MCF 10A (cell line): ENCODE measurements at places on chromosomes 1 and 21.

DNA sequence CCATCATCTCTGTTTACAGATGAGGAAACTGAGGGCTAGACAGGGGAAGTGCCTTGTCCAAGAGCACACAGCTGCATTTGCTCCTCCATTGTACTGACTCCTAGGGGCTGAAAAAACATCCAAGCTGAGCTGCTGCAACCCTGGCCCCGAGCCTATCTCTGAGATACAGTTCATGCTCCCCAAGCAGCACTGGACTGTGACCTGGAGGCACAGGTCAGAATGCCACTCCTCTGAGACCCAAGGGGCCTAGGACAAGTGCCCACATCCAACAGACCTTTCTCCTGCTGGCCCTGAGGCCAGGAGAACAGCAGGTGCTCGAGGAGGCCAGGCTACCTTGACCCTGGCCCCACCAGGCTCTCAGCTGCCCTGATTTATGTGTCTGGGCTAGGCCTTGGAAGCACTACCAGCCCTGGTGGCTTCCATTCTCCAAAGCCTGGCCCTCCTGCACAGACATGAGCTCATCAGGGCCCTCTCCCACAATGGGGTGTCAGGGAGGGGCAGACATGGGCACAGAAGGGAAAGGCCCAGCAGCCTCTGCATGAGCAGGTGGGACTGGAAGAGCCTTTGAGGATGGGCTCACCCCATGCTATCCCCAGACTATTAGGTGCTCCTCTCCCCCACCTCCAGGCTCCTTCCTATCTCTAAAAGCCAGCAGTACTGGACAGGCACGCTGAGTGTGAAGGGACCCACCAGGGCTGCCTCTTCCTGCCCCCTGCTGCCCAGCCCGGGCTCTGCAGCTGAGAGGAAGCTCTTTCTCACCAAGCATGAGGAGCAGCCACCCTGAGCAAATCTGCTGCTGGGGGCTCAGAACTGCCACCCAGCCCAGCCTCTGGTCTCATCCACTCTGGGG lies 18.8 kb downstream of the ADGRB2 start:
- DNase-seq, result peak; percentile 66

DNA sequence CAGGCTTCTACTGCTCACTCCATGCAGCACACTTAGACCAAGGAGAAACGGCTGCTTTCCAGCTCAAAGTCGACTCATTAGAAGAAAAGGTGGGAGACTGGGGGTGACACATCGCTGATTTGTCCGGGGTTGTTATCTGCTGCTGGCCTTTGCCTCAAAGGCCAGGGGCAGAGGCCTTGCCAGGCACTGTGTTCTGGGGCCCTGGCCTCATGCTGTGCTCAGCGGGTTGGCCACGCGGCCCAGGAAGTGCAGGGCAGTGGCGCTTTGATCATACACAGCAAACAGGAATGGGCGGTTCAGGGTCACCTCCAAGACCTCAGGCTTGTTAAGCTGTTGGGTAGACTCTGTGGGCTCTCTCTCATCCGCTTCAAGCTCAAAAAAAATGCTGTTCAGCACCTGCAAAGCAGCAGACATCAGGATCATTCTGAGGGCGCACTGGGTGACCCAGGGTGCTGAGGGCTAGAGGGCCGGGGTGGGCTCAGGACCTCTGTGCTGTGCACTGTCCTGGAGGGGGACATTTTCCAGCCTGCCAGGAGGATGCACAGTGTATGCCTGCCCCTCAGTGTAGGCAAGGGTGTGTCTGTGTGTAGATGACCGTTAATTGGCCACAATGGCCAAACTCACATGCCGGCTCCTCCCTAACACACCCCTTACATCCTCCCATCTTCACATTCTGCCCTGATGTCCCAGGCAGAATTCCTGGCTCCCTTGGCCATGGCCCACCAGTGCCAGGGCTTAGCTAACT lies 10.8 kb downstream of the AGT start:
- no peak for DNase-seq

DNA sequence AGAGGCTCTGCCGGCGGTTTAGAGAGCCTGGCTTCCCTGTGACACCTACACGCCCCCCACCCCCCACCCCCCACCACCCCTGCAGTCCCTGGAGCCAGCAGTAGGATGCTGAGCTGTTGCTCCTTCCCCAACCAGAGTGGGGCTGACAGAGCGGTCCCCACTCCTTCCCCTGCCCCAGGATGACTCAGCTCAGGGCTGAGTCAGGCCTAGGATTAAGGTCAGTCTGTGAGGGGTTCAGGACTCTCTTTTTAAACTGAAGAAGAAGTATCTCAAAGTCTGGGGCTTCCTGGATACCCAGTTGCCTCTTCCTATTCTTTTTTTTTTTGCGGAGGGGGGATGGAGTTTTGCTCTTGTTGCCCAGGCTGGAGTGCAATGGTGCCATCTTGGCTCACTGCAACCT lies 19.1 kb downstream of the DMBX1 start:
- DNase-seq, result peak; percentile 54

DNA sequence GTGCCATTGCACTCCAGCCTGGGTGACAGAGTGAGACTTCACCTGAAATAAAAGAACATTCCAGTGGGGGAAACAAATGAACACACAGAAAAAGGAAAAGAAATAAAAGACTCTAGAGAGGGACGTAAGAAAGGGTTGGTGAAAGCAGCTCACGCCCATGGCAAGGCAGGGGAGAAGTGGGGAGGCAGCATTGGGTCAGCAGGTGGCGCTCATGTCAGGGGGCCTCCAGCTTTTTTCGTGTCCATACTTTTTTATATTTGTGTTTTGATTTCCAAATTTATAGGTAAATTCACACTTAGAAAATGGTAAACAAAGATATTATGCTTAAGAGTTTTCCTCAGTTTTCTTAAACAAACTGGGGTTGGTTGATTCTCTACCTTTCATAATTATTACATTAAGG lies 45.5 kb downstream of the VPS13D start:
- peak; percentile 27 for DNase-seq

- peak; percentile 99 for DNase-seq
These were observed at the start of gene S100A2 for GRCh38 chr1:153565529-153566374. S100A2 (minus strand) TSS chr1:153565844; CDS start chr1:153563877, 1,967 bp downstream.
